Bronchial smooth muscle cell (primary cell): ENCODE measurements at places on chromosomes 6 and 20. TPM values are rescaled to one million over a fixed set of nuclear protein-coding genes. Genes with fewer than 3 reads are reported as not detected.

ALDH8A1 gene
- 0.09 and 0.79 TPM in 2 replicates for total RNA-seq

FIG4 gene
- total RNA-seq, result 13.6 and 24.3 TPM in 2 replicates

WFDC12 gene
- total RNA-seq, result not detected in 2 replicates

ADGRF5 gene
- total RNA-seq, result under 0.01 TPM in 1 of 2 replicates, not detected in the other

HRH3 gene
- not detected in 2 replicates for total RNA-seq

GPR63 gene
- 0.16 and 0.34 TPM in 2 replicates for total RNA-seq

TLDC2 gene
- total RNA-seq, result 0.09 and 0.32 TPM in 2 replicates

GRM1 gene
- under 0.01 and 0.17 TPM in 2 replicates for total RNA-seq

LTB gene
- total RNA-seq, result not detected in 2 replicates

TTPAL gene
- total RNA-seq, result 5.5 and 7.7 TPM in 2 replicates

RTF2 gene
- total RNA-seq, result 93.4 and 99.8 TPM in 2 replicates

MYO6 gene
- total RNA-seq, result 10.8 and 15.1 TPM in 2 replicates

VSX1 gene
- total RNA-seq, result not detected in 2 replicates

LY6G6F gene
- total RNA-seq, result not detected in 2 replicates

BFSP1 gene
- 2.3 and 3.5 TPM in 2 replicates for total RNA-seq

SAMD10 gene
- total RNA-seq, result 0.34 and 0.47 TPM in 2 replicates

KCNS1 gene
- total RNA-seq, result 0.09 and 0.79 TPM in 2 replicates

SAMD5 gene
- 0.26 and 2.0 TPM in 2 replicates for total RNA-seq

PNLDC1 gene
- total RNA-seq, result 2.0 TPM in 1 of 2 replicates, not detected in the other

BCLAF1 gene
- 56.8 and 83.7 TPM in 2 replicates for total RNA-seq

BPIFB1 gene
- not detected in 2 replicates for total RNA-seq

MOG gene
- not detected in 2 replicates for total RNA-seq

ULBP2 gene
- 1.9 and 2.9 TPM in 2 replicates for total RNA-seq

HLA-DQA2 gene
- total RNA-seq, result not detected in 2 replicates

TCF19 gene
- 1.9 and 5.0 TPM in 2 replicates for total RNA-seq

NRSN1 gene
- under 0.01 TPM in 1 of 2 replicates, not detected in the other for total RNA-seq

CLIC1 gene
- total RNA-seq, result 521 and 664 TPM in 2 replicates

MSH5 gene
- total RNA-seq, result 2.7 and 3.6 TPM in 2 replicates

VIP gene
- total RNA-seq, result not detected in 2 replicates

CDKN1A gene
- 324 and 371 TPM in 2 replicates for total RNA-seq

ECT2L gene
- total RNA-seq, result 0.09 and 0.16 TPM in 2 replicates

MUC21 gene
- total RNA-seq, result not detected in 2 replicates

ARMC12 gene
- total RNA-seq, result 0.32 and 0.60 TPM in 2 replicates

POM121L2 gene
- not detected in 2 replicates for total RNA-seq

KCNQ5 gene
- total RNA-seq, result 0.32 and 0.34 TPM in 2 replicates
